Dermis microvascular lymphatic vessel endothelial cell (primary cell): ENCODE measurements at places on chromosomes 7 and 10.

GRCh38 chr7:151383638-151384351 lies 26.0 kb downstream of the WDR86 start:
- no peak for DNase-seq

DNA sequence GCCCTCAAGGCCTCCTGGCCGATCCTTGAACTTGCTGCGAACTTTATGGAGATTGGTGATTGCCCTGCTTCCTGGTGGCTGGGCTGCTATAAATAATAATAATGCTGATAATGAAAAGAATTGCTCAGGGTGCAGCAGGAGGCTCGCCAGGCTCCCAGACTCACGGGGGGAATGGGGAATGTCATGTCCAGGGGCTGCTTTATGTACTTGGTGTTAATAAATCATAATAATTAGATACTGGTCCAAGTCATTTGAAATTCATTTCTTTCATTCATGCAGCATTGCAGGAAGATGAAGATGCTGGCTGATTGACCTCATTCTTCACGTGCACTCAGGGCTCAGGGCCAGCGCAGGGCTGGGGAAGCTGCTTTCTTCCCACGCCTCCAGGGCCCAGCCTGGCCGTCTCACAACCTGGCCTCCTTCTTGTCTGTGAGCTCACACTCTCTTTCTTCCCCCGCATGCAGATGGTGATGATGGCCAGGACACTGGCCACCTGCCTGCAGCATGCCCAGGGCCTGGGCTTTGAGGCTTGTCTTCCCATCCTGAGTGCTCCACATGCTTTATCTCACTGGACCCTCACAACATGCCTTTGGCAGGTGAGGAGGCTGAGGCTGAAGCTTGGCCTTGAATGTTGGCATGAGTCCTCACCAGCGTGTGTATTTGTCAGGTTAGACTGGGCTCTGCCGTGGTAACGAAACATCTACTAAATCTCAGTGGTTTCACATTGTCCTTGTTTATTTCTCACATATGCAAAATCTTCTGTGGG lies 138.4 kb upstream of the TNS3 start:
- DNase-seq = no peak

GRCh38 chr10:71998840-71999194 lies 34.6 kb downstream of the CHST3 start:
- no peak for DNase-seq

GRCh38 chr10:97570789-97571471 lies 1.6 kb upstream of the ANKRD2 start:
- no peak for DNase-seq

DNA sequence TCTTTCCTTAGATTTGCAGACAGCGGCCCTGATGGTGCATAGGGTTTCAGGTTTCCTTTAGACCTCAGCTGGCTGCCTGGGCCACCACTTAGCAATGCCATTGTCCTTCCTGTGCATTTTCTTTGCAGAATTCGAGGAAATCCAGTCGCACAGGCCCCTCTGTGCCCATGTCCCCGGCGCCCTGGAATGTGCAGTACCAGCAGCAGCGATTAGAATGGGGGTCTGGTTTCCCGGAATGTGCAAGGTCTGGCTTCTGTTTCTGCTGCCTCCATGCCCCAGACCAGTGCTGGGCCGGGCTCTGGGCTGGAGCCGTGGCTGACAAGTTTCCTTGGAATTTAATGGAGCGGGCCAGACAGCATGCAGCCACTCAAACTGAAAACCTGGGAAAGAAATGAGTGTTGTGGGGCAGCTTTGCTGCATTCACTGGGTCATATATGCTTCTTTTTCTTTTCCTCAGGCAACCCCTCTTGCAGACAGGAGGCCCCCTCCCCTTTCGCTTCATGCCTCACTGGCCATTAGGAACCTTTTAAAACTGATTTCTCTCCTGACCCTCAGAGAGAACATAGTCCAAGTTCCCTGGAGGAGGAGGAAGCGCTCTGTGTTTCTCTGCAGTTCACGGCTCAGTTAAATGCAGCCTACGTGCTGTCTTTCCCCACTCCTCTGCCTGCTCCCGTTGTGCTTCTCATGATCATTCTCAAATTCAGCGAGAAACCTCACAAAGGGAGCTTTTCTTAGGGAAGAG lies 14.4 kb downstream of the HTRA1 start:
- no peak for DNase-seq

DNA sequence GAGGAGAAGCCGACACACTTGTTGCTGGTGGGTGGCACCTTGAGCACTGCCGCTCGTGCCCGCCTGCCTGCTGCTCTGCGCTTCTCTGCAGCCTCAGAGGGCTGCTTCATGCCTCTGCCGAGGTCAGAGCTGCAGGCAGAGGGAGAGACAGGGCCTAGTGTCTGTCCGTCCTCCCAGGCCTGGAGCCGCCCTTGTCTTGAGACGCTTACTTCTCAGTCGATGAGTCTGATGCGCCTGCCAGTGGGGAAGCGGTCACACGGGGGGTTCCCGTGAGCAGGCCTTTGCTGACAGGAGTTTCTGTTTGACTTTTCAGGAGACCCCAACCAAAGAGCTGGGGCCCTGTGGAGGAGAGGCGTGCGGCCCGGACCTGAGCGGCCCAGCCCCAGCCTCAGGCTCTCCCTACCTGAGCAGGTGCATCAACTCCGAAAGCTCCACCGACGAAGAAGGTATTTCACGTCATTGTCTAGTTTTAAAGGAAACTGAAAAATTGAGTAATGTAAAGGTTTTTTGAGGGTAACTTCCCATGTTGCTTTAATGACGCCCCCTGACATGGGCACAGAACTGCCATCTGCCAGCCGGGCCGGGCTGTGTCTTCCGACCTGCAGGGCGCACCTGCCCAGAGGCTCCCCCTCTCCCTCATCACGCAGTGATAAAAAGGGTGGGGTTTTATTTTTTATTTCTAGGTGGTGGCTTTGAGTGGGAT lies 7.8 kb upstream of the BHLHA15 start:
- no peak for DNase-seq

DNA sequence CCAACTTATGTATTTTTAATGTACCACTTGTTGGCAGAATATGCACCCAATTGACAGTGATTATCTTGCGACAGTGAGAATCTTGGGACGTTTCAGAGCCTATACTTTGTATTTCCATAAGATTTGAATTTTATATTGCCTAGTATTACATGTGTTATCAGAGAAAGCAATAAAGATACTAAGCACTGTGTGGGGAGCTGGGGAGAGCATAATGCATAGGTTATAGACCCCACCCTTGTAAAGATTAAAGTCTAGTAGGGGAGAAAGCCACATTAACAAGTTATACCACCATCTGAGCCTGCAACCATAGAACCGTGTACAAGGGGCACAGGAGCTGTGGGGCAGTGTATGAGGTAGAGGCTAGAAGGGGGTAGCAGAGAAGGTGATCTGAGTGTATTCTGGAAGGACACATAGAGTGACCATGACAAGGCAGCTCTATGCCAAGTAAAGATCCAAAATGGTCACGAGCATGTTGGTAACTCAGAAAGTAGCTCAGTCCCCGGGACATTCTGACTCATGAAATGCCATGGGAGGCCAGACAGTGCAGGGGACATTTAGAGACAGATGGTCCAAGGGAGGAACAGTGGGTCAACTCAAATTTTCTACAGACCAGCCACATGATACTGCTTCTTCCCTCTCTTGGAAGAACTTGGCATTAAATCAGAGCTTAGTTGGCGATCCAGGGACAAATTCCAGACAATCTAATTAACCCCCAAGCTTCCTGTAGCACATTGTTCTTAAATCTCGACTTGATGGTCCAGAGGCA lies 84.5 kb downstream of the ADRA2A start:
- DNase-seq = no peak

DNA sequence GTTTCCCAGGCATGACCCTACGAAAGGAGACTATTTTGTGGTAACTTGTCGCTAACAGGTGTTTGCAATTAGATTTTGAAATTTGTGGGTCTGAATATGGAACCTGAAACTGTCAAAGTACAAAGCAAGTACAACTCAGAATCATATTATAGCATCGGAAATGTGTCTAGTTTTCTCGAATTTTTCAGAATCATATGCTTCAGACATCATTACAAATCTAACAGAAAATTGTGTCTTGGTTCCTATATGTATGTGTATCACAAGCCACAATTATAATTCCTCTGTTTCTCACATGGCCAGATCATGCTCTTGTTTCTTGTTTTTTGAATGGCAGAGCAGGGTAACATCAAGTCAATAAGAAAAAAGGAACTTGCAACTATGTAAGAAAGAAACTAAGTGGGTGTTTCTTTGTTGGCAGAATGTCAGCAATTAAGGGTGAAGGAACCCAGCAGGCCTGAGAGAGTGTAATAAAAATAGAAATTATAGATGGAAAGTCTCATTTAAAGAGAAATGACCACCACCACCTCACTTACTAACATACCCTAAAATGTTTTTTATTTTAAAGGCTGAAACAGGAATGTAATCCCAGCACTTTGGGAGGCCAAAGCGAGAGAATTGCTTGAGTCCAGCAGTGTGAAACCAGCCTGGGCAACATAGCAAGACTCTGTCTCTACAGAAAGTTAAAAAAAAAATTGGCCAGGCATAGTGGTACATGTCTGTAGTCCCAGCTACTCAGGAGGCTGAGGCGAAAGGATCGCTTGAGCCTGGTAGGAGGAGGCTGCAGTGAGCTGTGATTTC lies 51.3 kb downstream of the PRTFDC1 start:
- no peak for DNase-seq

- DNase-seq = no peak
Observed at GRCh38 chr7:121831801-121832200, 41.2 kb upstream of the PTPRZ1 start.
